Stimulated activated CD4-positive, alpha-beta T cell treated with anti-CD3 and anti-CD28 coated beads, Interleukin-1b, Interleukin-23, amount 100 ng/mL, for 24 hours (primary cell): ENCODE measurements at places on chromosomes 7 and 10.

DNA sequence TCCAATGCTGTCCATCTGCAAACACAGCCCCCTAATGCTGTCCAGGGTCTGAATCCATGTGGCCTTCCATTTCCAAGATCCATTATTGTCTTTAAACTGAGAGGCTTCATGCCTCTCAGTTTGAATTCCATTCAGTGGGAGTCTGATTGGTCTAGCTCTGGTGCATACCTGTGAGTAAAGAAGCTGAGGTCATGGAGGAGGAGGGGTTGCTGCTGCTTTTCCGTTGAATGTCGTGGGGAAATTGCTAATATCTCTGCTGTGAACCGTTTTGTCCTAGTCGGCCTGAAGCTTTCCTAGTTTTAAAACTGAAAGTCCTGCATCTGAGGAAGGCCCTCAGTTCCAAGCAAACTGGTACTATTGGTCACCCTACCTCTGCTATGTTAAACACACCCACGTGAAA, 17.7 kb downstream of the SH2D4B start:
- DNase-seq, result no peak

- DNase-seq, result peak; percentile 4
Observed at GRCh38 chr10:58152673-58153263, 114.9 kb downstream of the IPMK start.

DNA sequence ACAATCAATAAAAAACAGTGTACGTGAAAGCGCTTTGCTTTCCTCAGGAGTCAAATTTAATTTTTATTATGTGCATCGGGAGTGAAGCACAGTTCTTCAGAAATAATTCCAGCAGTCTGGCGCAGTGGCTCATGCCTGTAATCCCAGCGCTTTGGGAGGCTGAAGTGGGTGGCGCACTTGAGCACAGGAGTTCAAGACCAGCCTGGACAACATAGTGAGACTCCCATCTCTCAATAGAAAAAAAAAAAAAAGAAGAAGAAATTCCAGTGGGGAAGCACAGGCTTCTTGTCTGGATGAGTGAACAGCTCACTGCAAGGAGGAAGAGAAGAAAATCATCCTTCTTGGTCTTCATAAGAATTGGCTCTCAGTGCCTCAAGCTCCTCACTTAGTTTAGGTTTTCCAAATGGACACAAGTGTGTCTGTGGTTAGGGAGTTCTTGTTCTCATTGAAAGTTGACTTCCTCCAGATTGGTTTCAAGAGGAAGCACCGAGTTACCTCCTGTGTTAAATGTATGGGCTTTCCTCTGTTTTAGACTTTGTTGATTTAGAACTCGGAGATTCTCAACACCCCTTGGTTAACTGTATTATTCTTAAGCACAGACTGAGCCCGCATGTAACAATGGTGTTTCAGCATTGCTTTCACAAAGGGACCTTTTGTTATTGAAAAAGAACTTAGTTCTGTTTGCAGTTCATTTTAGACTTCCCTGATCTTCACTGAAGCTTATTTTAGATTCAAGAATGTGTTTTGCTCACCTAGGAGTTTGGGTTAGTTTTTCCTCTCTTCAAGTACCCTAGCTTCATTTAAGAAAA, 28.0 kb downstream of the LMTK2 start:
- DNase-seq, result no peak

GRCh38 chr10:44053391-44053790, 331.5 kb downstream of the CXCL12 start:
- no peak for DNase-seq

DNA sequence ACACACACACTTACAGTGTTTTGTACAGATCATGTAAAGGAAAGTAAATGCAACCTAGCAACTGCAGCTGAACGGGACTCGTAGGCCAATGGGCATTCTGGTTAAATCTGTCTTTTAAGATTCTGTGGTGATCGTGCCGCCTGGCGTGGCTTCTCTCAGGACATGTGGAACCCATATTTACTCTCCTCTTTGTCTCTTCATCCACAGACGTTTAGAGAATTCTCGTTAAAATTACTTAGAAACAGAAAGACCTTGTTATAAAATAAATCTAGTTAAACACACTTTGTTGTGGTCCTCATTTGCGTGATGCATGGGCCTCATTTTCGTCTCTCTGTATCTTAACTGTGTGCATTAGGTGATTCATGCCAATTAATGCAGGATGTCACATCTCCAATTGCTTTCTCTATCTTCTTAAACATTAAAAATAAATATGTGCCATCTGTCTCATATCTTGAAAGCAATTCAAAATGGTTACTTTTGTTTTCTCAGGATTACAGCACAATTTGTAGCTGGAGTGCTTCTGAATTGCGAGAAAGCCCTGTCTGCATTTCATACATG, 11.5 kb downstream of the KLF6 start:
- no peak for DNase-seq

DNA sequence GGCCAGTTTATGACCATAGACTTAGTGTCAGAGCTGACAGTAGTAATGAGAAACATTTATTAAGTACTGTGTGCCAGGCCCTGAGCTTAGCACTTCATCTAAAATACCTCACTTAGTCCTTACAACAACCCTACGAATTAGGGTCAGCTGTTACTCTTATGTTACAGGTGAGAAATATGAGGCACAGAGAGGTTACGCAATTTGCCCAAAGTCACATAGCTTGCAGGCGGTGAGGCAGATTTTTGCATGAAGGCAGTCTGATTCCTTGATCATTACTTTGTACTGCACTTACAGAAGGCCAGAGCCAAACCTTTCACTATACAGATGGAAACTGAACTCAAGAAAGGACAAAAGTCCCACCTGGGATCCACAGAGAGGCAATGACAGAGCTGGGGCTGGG, 10.2 kb downstream of the CDH23 start:
- DNase-seq, result no peak

DNA sequence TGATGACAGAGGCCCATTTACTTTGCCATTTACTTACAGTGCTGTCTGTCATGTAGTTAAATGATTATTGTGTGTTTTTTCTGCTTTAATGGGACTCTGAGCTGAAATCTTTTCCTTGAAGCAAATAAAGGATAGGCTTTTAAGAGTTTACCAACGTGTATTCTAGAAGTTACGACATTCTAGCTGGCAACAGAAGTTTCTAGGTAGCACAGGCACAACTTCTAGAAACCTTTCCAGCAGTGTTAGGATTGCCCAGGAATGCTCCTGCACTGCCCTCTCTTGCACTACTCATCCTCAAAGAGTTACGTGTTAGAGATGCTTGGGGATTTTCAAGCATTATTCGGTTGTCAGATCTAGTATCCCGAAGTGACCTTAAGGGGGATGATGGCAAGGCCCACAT, 42.5 kb upstream of the TMEM236 start:
- no peak for DNase-seq

DNA sequence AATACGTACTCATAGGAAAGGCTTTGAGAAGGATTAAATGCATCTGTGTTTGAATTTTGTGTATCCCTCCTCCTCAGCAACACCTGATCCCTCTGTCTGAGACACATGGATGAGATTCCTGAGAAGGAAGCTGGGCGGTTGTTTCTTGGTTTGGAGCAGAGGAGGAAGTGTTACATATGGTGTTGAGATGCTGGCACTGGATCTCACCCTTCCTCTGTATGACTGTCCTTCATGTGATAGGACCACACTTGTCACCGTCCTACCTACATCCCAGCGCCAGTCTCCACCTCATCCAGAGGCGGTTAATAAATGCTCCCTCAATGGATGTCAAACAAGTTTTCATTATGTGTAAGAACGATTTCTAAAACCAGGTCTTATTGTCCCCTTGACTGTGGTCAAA, 49.4 kb upstream of the KLF6 start:
- DNase-seq, result no peak

DNA sequence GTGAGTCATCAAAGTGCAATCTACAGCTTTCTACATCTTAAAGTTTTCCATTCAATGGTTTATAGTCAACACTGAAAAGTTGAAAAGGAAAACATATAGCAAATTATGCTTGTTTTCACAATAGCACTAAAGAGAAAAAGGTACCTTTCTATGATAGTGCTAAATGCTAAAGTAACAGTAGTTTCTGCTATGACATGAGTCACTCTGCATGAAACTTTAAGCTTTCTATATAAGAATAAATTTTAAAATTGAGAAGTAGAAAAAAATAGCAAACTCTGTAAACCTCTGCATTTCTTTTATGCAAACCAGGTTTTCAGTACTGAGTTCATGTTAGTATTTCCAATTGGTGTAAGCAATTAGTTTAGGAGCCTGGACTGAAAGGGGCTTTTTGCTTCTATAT, 31.2 kb upstream of the TMEM168 start:
- DNase-seq, result no peak

- no peak for DNase-seq
Observed at GRCh38 chr7:158943234-158943633, 86.9 kb downstream of the DYNC2I1 start.

DNA sequence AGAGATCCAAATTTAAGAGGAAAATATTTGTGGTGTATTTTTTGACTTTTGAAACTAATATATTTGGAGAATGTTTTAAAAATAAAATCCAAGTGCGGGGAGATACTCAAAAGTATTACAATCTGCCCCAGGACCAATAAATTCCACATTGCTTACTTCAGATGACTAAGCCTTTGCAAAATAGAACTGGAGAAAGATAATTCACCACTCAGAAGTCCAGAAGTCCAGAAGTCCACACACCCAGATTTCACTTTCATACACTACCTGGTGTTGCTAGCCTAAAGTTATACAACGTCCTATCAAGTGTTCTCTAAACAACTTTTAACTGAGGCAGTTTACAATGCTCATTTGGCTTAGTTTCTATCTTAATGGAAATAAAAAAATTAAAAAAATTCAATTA, 487.0 kb upstream of the SEMA3D start:
- DNase-seq, result no peak

GRCh38 chr10:33042565-33042964, 84.5 kb upstream of the ITGB1 start:
- no peak for DNase-seq

GRCh38 chr10:43817368-43817767, 168.7 kb upstream of the ZNF32 start:
- DNase-seq, result no peak

- no peak for DNase-seq
Observed at GRCh38 chr7:115208710-115209560, 287.0 kb downstream of the MDFIC start.

- no peak for DNase-seq
Observed at GRCh38 chr10:21260506-21261149, 264.9 kb downstream of the SKIDA1 start.

- DNase-seq, result no peak
Observed at GRCh38 chr10:35172574-35172973, 45.9 kb downstream of the CREM start.

GRCh38 chr7:25854059-25854458, 297.9 kb upstream of the NFE2L3 start:
- no peak for DNase-seq

- no peak for DNase-seq
Observed at GRCh38 chr10:35133586-35133985, 6.9 kb downstream of the CREM start.

- no peak for DNase-seq
Observed at GRCh38 chr7:133114519-133114918, 32.6 kb upstream of the CHCHD3 start.

DNA sequence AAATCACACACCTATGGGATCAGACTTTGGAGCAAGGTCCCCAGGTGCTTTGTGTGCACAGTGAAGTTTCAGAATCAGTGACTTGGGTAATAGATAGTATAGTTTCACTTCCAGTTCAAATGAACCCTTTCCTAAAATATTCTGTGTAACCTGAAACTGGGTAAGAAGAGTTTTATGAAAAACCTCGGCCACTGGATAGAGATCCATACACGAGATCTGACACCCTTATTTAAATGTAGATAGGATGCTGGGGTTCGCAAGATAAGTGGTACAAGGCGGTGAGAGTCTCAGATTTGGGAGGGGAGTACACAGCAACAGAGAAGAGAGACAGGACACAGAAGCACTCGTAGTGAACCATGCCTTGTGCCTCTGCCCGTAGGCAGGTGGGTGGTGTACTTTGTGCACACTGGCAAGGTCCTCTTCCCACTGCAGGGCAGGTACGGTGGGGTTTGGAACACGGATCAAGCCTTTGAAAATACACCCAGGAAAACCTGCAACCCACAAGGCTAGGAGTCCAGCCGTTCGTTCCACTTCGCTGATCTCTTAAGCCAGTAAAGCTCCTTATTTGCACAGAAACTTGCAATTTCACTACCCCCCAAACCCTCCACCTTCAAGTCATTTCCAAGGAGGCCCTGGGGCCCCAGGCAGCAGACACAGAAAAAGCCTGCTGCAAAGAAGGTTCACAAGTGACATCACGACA, 162.8 kb downstream of the USP6NL start:
- no peak for DNase-seq

DNA sequence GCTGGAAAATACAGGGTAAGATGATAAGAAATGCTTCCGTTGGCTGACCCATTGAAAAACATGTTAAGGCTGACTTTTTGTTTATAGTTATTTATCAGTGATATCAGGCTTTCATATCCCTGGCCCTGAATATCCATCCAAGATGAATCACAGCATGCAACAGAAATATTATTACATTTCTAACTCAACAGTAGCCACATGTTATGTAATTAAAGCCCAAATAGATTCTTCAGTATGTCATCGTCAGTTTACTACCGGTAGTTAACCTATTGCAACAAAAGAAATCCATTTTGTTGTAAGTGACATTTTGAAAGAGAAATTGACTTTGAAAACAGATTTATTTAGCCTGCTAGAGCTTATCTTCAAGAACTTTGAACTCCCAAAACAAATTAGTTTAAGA, 354.1 kb upstream of the CELF2 start:
- DNase-seq, result no peak

DNA sequence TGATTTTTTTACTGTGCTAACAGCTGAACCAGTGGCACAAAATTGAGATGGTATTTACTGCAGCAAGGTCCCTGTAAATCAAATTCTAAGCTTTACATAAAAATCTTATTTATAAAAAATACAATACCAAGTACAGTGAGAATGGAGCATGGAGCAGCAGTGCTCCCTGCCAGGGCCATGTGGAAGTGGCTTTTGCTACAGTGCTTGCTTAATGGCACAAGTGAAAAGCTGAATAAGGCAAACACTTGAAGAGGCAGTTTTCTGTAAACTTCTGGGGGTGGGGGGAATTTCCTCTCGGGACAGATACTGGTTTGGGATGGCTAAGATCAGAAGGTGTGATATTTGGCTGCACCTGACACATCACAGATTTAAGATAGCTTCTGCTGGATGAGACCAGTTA, 27.5 kb downstream of the AP3M1 start:
- no peak for DNase-seq
